ENCODE measurements at places on chromosomes 12 and 14.

GRCh38 chr12:42960087-42960527 lies 370.6 kb upstream of the PRICKLE1 start:
- no peak for DNase-seq

DNA sequence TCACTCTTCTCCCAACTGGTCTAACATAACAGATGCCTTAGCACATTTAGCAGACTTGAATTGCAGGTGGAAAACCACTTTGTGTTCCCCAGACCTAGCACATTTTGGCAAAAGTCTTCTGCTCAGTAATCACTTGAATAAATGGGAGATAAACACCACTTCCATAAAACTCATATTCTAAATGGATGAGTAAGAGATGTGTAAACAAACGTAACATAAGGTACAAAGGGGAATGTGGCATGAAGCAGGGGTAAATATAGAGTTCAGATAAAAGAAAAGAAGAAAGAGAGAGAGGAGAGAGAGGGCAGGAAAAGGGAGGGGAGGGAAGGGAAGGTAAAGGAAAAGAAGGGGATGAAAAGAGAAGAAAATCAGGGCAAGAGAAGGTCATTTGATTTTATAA lies 17.0 kb upstream of the KERA start:
- DNase-seq: peak; percentile 9

DNA sequence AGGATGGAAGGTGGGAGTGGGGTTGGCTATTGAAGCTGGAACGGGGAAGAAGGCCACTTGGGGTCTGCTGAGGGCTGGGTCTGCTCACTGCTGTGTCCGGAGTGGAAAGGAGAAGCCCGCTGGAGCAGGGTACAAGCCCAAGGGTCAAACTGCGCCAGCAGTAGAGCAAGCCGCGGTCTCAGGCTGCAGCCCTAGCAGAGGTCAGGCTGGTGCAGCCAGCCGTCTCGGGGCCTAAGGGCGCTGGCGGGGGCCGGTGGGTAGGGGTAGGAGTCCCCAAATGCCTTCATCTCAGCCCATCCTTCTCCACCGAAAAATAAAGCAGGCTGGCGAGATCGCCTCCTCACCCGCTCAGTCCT lies 718 bp upstream of the JDP2 start:
- no peak for DNase-seq

- DNase-seq: no peak
Measured at GRCh38 chr12:99513066-99513465, 134.5 kb upstream of the GARIN6 start.

DNA sequence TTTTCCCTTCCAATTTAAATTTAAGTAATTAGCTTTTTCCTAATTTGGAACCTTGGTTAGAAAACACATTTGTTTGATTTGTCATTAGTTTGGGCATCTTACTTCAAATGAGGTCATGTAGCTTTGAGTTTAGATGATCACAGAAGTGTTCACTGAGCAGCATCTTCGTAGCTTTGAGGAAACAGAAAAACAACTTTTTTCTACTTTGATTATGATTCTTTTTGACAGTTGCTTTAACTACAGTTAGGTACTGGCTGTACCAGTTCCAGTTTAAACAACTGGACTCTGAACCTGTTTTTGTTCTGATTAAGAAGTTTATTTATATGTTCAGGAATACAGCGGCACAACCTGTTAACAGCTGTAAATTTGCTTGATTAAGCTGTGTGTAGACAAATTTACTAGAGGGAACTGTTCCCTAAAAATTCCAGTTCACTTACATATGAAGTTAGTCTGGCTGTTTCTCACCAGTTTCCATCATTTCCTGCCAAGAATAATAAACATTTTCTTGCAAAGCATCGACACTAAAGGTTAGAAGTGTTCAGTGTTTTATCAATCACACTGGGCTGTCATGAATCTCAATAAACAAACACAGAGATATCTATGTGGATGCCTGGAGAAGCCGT lies 191.9 kb downstream of the RAD51B start:
- DNase-seq: no peak

DNA sequence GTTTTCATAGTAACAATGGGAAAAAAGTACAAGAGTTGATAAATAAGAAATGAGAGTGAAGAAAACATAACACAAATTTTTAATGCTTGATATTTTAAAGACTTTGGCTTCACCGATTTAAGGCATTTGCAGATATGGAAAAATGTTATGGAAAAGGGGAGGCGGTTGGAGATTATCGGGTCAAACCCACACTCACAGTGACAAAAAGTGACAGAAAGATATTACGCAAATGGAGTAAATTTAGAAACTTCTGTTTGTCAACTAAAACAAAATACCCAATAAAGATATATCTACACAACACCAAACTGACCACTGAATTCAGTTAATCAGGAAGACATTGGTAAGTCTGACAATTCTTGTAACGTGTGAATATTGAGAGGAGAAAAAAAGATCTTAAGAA lies 2.5 kb downstream of the PPP1R12A start:
- DNase-seq: no peak

DNA sequence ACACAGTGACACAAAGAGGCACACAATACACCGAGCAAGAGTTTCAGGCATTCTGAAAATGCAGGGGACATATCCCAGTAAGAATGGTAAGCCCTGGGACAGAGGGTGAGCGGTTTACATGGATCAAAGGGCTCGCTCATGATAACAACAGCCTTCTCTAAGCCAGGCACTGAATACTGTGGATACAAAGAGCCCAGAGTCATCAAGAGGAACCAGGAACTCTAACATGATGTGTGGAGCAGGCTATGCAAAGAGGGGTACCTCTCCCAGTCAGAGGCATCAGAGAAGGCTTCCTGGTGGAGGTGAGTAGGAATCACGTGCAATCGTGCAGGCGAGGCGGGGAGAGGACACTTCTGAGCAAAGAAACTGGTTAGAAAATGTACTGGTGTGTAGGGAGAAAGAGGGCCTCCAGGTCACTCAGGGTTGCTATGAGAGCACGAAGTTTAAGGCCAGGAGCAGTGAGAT lies 76.9 kb upstream of the EEA1 start:
- DNase-seq: no peak

GRCh38 chr14:21263284-21264024 lies 5.8 kb downstream of the HNRNPC start:
- no peak for DNase-seq

DNA sequence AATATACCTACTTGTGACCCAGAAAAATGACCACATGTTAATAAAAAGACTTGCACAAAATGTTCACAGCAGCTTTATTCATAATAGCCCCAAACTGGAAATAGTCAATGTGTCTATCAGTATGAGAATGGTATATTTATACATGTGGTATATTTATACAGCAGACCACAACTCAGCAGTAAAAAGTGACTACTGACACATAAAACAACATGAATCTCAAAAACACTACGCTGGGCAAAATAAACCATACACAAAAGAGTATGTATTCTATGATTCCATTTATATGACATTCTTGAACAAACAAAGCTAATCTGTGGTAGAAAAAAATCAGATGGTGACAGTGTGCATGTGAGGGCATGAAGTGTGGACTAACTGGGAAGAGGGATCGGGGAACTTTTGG lies 35.1 kb downstream of the ARF6 start:
- no peak for DNase-seq

DNA sequence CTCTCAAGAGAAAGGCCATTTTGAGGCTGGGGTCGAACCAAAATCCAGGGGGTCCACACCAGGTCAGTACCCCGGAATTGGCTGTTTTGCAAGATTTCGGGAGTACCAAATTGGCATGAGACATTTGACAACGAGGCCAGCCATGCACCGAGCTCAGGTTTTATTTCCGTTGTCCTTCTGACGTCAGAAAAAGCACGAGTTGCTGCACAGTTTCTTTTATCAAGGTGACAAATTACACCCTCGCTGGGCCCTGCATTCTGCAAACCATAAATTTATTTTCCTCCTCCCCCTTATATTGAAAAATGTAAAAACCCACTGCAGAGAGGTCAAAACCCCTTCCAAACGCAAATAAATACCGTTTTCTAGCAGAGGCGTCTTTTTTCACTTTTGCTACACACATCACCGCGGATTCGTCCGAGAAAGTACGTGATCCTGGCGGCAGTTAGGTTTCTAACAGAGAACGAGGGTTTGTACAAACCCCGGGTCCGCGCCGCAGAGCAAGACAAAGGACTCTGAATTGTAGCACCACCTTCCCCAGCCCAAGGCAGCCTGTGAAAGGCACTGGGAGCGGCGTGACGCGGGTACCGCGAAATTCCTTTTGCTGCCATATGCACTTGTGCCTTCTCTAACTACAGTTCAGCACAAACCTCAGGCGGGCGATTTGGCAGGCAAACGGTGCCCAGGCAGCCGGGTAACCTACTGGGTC lies 1.8 kb downstream of the SLC38A1 start:
- DNase-seq: peak; percentile 61

GRCh38 chr12:123367511-123367910 lies 2.9 kb upstream of the SBNO1 start:
- DNase-seq: no peak

- DNase-seq: no peak
Measured at GRCh38 chr12:78441737-78442453, 422.7 kb upstream of the SYT1 start.

DNA sequence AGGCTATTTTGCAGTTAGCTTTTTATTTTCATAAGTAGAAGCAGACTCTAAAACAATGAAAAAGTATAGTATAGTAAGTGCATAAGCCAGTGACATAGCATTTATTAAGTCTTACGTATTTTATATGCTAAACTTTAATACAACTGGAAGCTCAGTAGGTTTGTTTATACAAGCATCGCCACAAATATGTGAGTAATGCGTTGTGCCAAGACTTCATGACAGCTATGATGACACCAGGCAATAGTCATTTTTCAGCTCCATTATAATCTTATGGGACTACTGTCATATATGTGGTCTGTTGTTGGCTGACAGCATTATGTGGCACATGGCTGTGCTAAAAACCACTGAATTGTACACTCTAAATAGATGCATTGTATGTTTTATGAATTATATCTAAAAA lies 40.3 kb downstream of the SLC38A2 start:
- no peak for DNase-seq

GRCh38 chr14:74671789-74672188 lies 41.1 kb downstream of the AREL1 start:
- no peak for DNase-seq

DNA sequence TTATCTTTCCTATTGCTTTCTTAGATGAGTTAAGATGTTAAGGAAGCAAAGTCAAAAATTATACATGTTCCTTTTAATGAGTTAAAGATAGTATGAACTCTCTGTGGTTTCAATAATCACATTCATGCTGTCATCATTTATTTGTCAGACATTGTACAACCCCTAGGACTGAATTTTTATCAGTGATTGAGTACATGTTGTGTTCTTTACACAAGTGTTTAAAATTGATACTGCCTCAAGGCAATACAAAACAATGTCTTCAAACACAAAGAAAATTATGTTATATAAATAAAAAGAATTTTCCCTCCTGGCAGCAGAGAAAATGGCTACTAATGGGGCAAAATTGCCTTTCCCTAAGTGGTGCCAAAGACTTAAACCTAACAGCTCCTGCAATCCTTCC lies 34.6 kb upstream of the KCNJ8 start:
- no peak for DNase-seq

- DNase-seq: peak; percentile 44
Measured at GRCh38 chr12:18443768-18444437, 182.6 kb downstream of the PIK3C2G start.

- no peak for DNase-seq
Measured at GRCh38 chr12:109549613-109550270, 23.6 kb downstream of the MMAB start.

DNA sequence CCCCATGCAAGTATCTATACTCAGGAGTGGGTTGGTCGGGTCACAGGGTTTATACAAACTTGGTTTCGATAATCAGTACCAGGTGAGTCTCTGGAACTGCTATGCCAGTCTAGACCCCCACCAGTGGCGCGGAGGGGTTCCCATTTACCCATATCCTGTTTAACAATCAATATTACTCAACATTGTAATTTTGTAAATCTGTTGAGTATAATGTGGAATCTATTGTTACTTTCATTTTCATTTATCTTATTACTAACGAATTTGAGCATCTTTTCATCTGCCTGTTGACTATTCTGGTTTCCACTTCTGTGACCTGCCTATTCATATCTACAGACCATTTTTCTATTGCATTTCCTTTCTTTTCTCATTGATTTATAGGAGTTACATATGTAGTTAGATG lies 275.2 kb upstream of the CRY1 start:
- DNase-seq: no peak

DNA sequence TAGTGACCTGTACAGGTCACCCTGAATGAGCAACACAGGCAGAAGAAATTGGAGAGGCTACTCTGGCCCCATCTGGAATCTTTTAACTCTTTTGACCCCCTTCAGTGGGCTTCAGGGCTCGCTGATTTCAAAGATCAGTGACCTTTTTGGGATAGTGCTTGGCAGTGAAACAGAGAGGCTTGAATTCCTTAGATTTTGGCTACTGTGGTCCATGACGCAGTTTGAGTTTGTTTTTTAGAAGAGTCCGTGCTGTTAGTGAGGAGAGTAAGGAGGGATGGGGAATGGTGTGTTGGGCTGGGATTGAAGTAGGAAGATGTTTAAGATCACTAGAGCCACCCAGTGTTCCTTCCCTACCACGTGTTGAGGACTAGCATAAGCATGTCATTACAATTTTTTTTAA lies 16.5 kb downstream of the TMEM30B start:
- DNase-seq: no peak

DNA sequence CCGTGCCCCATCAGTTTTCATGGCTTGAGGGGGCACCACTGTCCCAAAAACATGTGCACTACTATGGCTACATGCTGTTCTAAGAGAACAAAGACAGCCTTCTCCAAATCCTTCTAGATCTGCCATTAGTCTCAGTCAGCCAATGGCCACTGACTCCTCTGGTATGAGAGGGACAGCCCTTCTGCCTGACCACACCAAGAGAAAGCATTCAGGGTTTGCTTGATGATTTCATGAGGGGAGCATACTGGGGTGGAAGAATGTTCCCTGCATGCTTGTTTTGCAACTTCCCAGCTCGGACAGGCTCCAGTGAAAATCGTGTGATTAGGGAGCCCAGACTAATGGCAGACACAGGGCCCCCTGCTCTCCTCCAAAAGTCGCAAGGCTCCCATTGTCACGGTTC lies 199.6 kb upstream of the ALG10B start:
- DNase-seq: no peak
